ENCODE measurements at places on chromosomes 4 and X.

DNA sequence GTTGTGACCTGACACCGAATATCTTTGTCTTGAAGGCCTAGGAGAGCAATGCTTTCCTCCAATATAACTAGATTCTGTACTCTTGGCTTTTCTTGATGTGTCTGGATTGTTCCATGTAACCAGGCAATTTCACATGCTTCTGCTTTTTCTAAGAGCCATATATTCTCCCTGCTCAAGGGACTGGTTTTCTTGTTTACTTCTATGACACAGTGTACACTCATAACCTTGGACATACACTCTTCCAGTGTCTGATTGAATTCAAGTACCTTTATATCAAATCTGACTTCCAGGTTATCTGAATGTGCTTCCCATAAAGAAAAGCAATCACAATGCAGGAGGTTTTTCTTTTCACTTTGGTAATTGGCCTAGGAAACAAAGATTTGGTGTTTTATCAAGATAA lies 17.4 kb upstream of the EIF4E start:
- no peak for DNase-seq

GRCh38 chr4:86344127-86344526 lies 15.7 kb downstream of the MAPK10 start:
- no peak for DNase-seq

GRCh38 chr4:68878048-68878447 lies 62.3 kb downstream of the UGT2B10 start:
- DNase-seq, result no peak

- no peak for DNase-seq
Measured at GRCh38 chr4:8044699-8045098, 105.0 kb upstream of the AFAP1 start.

DNA sequence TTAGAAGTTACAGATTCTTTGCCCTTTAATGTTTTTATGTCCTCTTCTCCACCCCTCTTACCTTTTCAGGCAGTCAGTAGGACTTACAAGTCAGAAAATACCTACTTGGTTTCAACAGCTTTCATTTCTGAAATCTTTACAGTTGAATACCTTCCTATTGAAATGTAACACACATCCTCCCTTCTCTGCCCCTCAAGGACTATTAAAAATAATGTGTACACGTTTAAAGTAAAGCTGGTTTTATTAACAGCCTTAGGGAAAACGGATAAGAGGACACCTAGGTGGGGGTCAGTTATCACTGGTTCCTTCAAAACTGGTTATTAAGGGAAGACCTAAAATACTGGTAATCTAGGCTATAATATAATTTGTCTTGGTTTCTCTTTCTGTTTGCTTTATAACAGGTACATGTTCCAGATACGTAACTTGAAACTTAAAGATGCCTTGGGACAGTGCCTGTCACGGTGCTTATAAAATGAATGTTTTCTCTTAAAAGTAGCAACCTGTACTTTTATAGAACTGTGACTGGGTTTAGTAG lies 1.8 kb downstream of the CCSER1 start:
- DNase-seq, result no peak

DNA sequence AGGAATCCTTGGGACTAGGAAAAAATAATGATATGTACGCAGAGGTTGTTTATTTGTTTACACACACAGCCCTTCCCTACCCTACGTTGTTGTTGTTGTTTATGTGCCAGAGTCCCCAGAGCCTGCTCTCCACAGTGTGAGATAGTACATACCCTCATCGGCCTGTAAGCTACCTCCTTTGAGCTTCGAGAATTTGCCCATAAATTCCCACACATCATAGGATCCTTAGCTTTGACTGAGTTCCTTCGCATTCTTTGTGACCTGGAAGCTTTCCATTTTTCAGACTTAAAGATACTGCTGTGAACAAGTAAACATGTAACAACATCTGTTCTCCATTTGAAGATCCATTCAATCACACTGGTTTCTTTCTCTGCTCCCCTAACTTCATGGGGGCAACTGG lies 114.5 kb downstream of the IRF2 start:
- DNase-seq, result peak; percentile 42

DNA sequence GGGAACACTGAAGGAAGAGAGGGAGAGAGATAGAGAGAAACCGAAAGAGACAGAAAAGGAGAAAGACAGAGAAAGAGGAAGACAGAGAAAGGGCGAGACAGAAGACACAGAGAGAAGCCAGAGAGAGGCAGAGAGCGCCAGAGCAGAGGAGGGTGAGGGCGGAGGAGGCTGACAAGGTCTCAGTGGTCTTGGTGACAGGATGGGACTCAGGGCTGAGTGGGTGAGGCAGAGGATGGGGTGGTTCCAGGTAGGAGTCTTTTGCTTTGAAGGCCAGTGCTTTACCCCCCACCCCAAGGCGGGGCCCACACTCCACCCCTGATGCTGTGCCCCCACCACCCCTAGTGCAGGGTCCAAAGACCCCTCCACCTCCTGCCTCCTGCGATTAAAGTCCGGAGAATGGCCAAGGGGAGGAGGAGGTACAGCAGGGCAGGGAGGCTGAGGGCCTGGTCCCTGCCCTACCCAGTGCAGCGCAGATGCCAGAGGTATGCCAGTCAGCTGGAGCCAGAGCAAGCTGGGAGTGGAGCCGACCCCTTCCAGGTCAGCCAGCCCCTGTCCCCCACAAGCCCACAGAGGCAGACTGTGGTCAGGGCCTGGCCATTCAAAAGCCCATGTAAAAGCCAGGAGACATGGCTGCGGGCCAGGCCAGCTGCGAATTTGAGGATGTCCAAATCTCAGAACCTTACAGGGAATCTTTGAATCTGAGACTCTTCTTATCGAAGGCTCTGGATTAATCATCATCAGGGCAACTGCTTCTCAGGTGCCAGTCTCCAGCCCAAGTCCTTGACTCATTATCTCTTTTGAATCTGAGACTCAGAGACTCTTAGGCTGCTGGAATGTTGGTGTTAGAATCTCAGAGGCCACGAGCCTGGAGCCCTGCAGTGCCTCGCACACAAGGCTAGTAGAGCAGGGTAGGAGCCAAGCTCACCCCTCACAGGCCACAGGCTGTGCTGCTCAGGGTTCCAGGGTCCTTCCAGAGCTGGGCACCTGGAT lies 758 bp downstream of the IQSEC2 start:
- DNase-seq, result peak; percentile 43

DNA sequence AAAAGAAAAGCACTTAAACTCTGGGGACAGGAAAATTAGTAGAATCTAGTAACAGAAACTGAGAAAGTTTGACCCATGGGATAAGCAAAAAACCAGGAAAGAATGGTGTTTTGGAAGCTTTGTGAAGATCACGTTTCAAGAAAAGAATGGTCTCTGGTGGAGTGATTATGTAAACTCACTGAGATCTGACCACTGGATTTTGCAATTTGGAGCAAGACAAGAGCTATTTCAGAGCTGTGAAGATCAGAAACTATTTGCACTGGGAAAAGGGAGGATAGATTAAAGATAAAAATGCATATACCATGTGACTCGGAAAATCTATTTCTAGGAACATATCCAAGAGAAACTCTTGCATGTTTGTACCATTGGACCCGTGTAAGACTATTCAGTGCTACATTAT lies 4.3 kb downstream of the TMPRSS11D start:
- DNase-seq, result peak; percentile 6

DNA sequence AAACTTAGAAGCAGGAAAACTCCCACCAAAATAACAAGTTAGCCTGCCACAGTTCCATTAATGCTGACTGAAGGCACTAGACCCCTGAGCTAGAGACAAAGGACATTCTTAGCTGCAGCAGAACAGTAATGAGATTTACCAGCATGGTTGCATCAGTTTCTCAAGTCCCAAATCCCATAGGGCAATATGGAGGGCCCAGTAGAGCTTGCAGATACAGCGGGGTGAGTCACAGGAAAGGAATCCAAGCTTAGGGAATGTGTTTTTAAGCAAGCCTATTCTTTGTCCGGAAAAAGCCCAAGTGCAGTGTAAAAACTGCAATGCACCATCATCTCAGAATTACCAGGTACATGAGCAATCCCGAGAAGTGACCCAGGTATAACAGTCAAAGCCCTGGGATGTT lies 51.3 kb upstream of the EXOC1L start:
- DNase-seq, result peak; percentile 96

GRCh38 chr4:3262208-3263052 lies 13.5 kb downstream of the MSANTD1 start:
- DNase-seq, result no peak

DNA sequence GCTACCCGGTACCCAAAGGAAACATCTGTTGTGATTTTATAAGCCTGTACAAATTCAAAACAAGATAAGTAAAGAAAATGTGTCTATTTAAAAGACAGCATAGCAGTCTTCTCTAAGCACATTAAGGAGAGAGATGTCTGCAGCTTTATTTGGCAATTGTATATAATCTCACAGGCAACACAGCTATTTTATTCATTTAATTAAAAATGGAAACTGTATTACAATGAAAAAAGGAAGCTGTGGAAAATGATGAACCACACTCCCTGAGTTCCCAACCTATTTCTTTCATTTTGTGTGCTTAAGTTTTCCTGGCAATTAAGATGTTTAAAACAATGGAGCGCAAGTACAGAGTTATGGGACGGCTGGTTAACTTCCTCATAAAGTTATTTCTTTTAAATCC lies 78.4 kb downstream of the CBLL2 start:
- no peak for DNase-seq

- no peak for DNase-seq
Measured at GRCh38 chrX:149937871-149938426, 342 bp downstream of the EOLA2 start.

DNA sequence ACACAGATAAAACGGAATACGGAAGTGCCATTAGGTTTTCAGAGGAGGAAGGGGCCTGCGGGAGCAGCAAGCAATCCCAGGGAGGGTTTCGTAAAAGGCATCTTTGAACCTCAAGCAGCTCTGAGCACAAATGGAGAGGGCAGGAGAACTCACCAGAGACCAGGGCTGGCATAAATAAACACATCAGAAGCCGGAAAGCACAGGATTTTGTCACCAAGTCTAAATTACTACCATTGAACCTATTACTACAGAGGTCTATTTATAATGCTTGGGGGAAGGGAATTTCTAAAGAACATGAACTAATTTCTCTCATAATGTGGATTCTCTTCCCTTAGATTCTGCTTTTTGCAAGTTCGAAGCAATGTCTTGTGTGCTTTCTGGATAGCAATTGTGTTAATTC lies 39.6 kb upstream of the MBTPS2 start:
- no peak for DNase-seq

- DNase-seq, result no peak
Measured at GRCh38 chr4:59904331-59904730, 1295.8 kb upstream of the ADGRL3 start.

GRCh38 chr4:137253949-137254348 lies 278.3 kb downstream of the PCDH18 start:
- DNase-seq, result peak; percentile 90

DNA sequence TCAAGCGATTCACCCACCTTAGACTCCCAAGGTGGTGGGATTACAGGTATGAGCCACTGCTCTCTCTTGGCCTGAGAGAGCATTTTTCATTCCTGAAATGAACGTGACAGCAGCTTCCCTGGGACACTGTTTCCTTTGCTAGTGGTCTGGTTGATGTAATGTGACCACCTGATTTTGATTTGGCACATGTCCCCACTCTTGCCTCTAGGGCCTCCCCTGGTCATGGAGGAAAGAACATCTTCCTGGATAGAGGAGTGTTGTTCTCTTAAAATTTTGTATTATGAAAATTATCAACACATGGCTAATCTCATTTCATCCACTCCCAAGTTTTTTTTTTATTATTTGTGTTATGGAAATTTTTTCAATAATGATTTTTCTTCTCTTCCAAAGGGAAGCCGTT lies 23.8 kb downstream of the SLC9B2 start:
- DNase-seq, result no peak

GRCh38 chr4:155885666-155886065 lies 17.8 kb upstream of the TDO2 start:
- DNase-seq, result no peak

DNA sequence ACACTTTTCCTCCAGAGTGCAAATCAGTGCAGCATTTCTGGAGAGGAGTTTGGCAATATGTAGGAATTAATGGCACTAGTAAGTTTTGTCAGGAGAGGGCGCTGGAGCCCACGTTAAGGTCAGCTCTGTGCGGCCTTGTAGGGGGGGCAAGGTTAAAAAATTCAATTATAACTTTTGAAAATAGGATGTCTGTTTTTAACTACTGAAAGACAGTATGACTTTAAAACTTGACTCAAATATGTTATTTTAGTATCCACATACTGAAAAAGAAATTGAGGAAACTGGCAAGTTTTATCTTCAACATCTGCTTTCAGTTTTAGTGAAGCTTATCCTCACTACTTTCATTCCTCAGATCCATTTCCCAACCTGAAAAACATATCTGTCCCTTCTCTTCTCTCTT lies 30.9 kb upstream of the HSD17B13 start:
- peak; percentile 57 for DNase-seq

GRCh38 chr4:93788712-93789111 lies 39.8 kb upstream of the ATOH1 start:
- DNase-seq, result no peak

GRCh38 chr4:84917869-84918600 lies 48.5 kb downstream of the WDFY3 start:
- DNase-seq, result peak; percentile 46

GRCh38 chrX:113001836-113002235 lies 161.2 kb upstream of the AMOT start:
- no peak for DNase-seq

- peak; percentile 59 for DNase-seq
Measured at GRCh38 chr4:23945451-23946017, 55.7 kb upstream of the PPARGC1A start.

DNA sequence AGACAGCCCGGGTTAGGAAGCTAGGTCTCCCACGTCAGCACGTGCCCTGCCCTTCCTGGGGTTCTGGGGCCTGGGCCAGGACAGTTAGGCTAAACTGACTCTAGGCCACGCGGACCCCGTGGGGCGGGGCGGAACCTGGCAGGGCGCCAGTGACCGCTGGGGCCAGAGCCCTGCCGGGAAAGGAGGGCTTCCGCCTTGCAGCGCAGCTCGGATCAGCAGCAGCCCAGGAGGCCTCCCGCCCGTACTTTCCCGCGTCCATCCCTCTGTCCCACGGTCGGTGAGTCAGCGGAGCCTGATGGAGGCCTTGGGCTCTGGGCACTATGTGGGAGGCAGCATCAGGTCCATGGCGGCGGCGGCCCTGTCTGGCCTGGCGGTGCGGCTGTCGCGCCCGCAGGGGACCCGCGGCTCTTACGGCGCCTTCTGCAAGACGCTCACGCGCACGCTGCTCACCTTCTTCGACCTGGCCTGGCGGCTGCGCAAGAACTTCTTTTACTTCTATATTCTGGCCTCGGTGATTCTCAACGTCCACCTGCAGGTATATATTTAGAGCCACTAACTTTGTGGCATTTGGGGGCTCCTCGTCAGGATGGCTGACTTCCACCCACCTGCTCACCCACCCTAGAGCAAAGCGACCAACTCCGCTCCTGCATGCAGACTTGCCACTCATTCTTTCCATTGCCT lies at the start of gene SMIM10:
TSS of gene SMIM10 (plus strand) at position 191 of the 681 bp plus-strand sequence. CDS start at position 296, 105 bp downstream.
- DNase-seq, result peak; percentile 75

- no peak for DNase-seq
Measured at GRCh38 chr4:7046971-7047370, 3.8 kb downstream of the TADA2B start.

GRCh38 chr4:183348706-183349659 lies 26.8 kb upstream of the CLDN24 start:
- DNase-seq, result peak; percentile 97

GRCh38 chr4:88043001-88043400 lies 35.6 kb downstream of the PKD2 start:
- DNase-seq, result no peak

- peak; percentile 58 for DNase-seq
Measured at GRCh38 chrX:51893931-51894696, 691 bp downstream of the MAGED1 start.

Data from fibroblast of skin of scalp (primary cell).